CD4-positive, alpha-beta T cell treated with Interleukin-15 for 4 hours (primary cell): ENCODE measurements at places on chromosomes 2 and 18.

- no peak for DNase-seq
Observed at GRCh38 chr18:79736846-79737245, 57.2 kb downstream of the CTDP1 start.

- no peak for DNase-seq
Observed at GRCh38 chr2:67487993-67488392, 90.9 kb downstream of the ETAA1 start.

- no peak for DNase-seq
Observed at GRCh38 chr2:226845386-226846116, 9.7 kb downstream of the RHBDD1 start.

DNA sequence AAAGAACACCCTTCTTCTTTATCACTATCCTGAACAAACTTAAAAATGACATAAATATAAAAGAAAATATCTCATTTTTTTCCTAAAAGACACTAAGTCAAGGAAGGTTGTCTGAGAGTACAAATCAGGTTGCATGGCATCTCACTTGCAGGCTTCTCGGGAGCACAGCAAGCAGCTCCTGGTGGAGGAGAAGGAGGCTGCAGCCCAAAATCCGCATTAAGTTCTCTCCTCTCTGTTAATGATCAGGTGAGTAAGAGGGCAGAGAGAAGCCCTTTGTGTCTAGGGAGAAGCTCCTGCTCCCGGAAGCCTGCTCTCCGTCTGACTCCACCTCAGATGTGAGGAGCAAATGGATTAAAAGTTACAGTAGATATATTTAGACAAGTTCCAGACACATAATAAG, 35.0 kb upstream of the DOK6 start:
- DNase-seq, result no peak

GRCh38 chr2:190618030-190618429, 30.9 kb upstream of the NAB1 start:
- DNase-seq, result no peak

GRCh38 chr2:58228299-58228698, 12.8 kb downstream of the FANCL start:
- DNase-seq, result no peak

GRCh38 chr2:47312491-47312850, 90.5 kb upstream of the MSH2 start:
- no peak for DNase-seq

GRCh38 chr2:75870133-75870532, 159.4 kb upstream of the GCFC2 start:
- DNase-seq, result no peak

DNA sequence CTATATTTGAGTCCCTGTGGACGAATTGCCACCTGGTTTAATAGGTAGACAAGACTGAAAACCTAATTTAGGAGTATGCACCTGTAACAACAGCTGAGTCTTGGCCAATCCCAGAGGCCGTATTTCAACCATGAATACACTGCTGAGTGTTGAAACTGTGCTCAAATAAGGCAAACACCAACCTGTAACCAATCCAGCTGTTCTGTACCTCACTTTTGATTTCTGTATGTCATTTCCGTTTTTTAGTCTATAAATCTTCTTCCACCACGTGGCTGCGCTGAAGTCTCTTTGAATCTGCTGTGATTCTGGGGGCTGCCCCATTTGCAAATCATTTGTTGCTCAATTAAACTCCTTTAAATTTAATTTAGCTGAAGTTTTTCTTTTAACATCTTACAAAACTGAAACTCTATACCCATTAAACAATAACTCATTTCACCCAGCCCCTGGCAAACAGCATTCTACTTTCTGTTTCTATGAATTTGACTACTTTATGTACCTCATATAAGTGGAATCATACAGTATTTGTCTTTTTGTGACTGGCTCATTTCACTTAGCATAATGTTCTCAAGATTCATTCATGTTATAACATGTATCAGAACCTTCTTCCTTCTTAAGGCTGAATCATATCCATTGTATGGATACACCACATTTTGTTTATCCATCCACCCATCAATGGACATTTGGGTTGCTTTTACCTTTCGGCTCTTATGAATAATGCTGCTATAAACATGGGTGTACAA, 7.5 kb upstream of the YPEL5 start:
- peak; percentile 15 for DNase-seq

- no peak for DNase-seq
Observed at GRCh38 chr18:5900262-5900661, 4.9 kb upstream of the TMEM200C start.

DNA sequence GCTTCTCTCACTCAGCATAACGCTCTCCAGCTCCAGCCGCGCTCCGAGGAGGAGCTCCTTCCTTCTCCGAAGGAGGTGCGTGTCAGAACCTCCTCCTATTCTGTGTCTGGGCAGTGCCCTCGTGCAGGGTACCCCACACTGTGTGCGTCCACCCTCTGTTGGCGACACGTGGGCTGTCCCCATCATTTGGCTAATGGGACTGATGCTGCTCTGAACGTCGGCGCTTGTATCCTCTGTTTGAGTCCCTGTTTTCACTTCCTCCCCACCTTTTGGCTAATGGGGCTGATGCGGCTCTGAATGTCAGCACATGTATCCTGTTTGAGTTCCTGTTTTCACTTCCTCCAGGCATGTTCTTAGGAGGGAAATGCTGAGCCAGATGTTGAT, 22.2 kb downstream of the KCNG2 start:
- DNase-seq, result peak; percentile 0

- no peak for DNase-seq
Observed at GRCh38 chr2:136497709-136498108, 267.6 kb upstream of the THSD7B start.

DNA sequence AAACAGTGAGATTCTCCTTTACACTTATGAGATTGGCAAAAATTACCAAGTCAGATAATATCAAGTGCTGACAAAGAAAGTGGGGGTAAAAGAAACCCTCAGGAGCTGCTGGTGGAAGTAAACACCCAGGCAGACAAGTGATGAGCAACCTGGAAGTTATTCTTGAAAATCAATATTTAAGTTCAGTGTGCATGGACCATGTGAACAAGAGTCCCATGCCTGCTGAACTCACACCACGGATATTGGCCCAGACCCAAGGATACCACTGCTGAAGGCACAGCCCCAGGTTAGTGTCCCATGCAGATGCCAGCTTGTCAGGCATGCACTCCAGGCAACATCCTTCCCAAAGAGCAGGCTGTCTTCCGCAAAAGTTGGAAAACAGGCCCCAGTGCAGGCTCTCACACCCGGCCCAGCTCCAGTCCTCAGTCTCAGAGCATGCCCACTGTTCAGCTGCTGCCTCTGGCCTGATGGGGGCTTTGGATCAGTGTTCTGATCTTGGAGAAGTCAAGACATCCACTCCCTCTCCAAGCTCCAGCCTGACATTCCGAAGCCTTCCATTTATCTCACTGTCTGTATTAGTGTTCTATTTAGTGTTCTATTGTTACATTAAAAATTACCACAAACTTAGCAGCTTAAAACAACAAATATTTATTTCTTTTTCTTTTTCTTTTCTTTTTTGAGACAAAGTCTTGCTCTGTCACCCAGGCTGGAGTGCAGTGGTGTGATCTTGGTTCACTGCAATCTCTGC, 70.0 kb downstream of the HS1BP3 start:
- DNase-seq, result no peak

- DNase-seq, result no peak
Observed at GRCh38 chr2:208334230-208334629, 68.2 kb downstream of the PIKFYVE start.

DNA sequence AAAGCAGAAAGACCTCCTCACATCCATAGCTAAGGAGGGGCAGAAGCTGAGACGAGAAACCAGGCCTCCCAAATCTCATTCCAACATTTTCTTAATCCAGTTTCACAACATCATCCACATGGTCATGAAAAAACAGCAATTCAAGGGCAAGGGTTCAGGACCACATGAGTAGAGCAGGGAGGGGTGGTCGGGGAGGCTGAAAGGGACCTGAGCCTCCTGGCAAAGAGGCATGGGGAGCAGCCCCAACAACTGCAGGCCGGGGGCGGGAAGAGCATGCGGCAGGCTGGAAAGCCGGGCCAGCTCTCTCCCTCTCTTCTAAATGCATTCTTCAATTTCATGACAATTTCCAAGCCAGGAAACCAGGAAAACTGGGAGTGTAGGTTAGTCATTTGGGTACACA, 76.7 kb downstream of the DNMT3A start:
- DNase-seq, result no peak

GRCh38 chr2:30923623-30924022, 116.4 kb upstream of the CAPN13 start:
- no peak for DNase-seq

DNA sequence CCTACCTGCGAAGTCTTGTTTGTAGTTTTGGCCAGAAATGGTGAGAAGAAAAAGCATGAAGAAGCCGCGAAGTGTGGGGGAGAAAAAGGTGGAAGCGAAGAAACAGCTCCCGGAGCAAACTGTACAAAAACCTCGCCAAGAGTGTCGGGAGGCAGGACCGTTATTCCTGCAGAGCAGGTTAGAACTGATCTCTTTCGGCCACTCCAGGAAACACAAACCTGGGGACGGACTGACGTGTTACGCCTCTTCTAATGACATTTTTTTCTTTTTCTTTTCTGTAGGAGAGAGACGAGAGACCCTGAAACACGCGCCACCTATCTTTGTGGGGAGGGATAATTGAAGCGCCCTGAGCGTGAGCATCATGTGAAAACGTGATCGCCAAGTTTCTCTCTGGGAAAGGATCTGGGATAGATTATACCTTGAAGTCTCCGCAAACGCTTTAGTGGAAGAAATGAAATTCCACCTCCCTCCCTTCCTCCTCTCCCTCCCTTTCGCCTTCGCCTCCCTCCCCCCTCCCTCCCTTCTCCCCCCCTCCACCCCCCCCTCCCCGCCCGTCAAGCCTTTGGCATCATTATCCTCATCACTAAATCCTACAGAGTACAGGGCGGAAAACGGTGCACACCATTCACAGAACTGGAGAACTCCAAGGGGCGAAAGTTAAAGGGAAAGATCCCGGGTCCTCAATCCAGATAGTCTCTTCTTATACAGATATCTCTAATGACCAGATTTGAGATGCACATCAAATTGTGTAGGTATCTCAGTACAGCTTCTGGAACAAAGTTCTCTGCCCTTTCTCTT, at the start of gene ZEB2:
Gene ZEB2, minus strand, starts transcription at position 186 of the 798 bp plus-strand sequence. CDS start 2,769 bp downstream, outside the sequence.
- DNase-seq, result peak; percentile 53

DNA sequence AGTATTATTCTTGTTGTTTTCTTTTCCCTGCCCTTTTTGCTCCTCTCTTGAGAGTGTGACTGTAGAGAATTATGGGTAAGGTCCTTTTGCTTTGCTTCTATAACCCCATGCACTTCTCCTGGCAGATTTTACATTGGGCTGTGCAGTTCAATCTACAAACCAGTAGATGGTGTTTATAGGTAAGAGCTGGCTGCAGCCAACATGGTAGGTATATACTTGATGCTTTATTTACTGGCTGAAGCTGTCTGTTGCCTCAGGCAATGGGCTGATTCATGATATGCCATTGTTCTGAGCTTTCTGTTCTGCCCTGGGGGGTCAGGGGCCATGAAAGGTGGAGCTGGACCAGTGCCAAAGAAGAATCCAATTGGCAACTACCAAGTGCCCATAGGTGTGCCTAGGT, 48.3 kb upstream of the MYL1 start:
- DNase-seq, result no peak

DNA sequence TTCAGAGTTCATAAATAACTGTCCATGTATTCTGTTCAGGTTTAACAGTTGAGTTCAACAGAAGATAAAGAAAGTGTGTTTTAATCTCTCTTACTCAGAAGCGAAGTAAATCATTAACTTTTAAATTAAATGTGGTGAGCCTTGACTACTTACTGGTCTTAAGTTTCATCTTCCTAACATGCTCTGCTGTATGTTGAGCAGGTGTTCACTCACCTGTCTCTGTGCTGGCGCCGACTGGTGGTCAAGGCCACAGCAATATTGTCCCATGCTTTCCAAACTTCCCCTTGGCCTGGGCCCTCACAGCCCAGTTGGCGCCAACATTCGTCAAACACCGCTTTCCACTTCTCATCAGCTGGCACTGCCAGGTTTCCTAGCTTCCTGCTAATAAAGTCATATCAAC, 17.0 kb upstream of the MPP4 start:
- DNase-seq, result no peak

DNA sequence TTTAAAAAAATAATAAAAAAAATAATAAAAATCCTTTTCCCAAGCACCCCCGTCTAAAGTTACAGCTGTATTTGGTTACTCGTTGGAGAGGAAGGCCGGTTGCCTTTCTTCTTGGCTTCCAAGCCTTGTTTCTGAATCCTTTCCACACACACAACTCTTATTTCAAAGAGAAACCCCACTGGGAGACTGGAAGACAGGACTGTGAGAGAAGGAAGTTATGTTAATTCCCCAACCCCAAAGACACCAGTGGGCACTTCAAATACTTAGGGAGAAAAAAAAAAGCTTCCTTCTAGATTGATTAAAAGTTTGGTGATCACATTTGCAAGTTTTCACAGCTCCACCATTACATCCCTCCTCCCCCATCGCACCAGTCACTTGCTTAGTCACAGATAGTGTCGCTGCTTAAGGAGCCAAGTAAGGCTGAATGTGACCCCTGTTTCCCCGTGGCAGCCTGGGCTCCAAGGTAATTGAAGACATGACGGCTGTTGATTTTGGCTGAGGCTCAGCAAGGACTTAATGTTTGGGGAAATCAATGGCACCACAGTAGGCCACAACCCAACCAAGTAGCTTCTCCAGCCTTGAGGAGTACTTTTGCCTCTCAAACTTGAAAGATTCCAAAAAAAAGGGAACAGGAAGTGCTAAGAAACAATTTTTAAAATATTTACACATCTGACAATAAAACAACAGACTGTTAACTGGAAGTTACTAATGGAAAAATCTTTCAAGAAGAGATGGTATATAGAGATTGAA, 40.8 kb upstream of the FRZB start:
- DNase-seq, result no peak

DNA sequence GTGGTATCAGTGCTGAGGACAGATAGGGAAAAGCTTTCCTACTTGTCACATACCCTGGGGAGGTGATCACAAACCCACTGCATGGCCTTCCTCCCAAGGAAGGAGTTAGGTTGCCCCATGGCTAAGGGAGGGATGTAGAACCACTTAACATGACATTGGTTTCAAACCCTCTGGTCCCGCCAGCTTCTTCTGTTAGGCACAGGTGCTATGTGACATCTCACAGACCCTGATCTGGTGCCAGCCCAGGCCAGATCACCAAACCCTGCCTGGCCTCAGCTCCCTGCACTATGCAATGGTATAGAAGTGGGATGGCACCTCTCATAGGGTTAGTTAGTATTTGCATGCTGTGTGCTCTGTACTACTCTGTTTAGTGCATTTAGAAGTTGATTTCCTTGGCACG, 58.0 kb downstream of the TCF7L1 start:
- no peak for DNase-seq

GRCh38 chr2:229343661-229344060, 72.6 kb upstream of the PID1 start:
- no peak for DNase-seq

DNA sequence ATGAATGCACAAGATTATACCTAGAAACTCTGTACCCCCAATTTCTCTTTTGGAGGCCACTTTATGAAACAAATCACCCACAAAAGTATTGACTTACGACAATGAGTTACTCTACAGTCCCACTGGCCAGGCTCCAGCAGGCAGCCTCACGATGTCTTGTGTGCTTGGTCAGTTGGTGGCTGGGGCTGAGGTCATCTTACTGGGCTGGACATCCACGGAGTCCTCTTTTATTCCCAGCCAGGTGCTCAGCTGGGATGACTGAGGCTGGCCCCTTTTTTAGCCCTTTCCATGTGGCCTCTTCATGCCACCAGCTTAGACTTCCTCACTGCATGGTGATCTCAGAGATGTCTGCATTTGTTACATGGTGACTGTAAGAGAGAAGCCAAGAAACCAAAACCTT, 8.9 kb upstream of the ID2 start:
- no peak for DNase-seq

GRCh38 chr2:6755456-6755855, 110.3 kb downstream of the CMPK2 start:
- DNase-seq, result no peak
